ENCODE measurements at places on chromosomes 4 and X. TPM values are rescaled to one million over a fixed set of nuclear protein-coding genes. Genes with fewer than 3 reads are reported as not detected.

DNA sequence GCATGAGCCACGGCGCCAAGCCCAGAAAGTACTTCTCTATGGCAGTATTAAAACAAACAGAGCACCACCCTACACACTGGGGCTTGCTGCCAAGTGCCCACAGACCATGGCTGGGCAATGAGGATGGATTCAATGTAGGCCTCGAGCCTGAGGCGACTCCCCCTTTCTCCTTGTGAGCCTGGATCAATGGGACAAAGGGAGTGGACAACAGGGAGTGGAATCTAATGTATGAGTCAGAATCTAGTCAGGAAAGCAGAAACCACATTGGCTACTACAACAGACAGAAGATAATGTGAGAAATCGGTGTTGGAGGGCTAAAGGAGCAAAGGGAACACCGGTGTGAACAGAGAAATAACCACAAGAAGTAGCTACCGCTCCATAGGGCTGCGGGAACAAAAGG lies 37.7 kb upstream of the OCIAD2 start:
- H3K4me1 ChIP-seq, result no peaks in the 10 kb centered on the region
- no peaks in the 10 kb centered on the region for H3K27me3 ChIP-seq
- no peaks in the 10 kb centered on the region for H3K36me3 ChIP-seq
- H3K4me3 ChIP-seq, result no peak overlapping the region

DNA sequence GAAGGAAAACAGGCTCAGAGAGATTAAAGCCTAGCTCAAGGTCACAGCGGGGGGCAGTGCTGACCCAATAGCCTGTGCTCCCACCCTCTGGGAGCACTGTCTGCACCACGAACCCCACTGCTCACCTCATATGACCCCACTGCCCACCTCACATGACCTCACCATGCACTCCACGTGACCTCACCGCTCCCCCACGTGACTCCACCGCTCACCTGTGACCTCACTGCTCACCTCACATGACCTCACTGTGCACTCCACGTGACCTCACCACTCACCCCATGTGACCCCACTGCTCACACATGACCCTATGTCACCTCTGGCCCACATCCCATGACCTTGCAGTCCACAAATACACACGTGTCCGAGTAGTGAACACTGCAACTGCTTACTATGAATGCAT lies 55.4 kb downstream of the ACOX3 start:
- no peaks in the 10 kb centered on the region for H3K27me3 ChIP-seq
- no peak overlapping the region for H3K27ac ChIP-seq
- H3K4me3 ChIP-seq, result no peak overlapping the region
- peaks cover 41% of the 10 kb centered on the region for H3K36me3 ChIP-seq
- H3K4me1 ChIP-seq, result no peaks in the 10 kb centered on the region
- DNase-seq, result no peak

DNA sequence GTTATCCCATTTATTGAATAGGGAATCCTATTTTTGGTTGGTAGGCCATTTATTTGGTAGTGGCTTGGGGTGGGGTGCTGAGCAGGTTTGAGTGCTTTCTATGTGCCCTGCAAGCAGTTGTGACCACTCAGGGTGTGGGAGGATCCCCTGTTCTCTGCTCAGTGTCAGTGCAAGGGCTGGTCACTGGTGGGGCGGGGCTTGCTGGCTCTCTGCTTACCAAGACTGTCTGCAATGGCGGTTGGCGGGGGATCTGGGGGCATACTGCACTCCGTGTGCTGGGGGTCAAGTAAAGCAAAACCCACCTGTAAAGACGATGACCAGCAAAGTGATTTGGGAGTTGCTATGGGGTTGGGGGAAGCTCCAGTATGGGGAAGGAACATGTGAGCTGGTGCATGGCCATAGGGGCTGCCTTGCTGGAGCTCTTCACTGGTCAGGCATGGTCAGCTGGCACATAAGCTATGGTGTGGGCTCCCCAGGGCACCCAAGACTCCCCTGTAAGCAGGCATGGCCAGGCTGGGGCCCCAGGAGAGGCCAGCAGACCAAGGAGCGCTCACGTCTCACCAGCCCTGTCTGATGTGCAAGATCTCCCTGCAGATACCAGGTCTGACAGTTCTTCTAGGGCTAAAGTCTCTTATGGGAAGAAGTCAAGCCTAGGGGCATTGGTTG lies 83.0 kb upstream of the GRXCR1 start:
- H3K36me3 ChIP-seq, result no peaks in the 10 kb centered on the region
- H3K27ac ChIP-seq, result no peak overlapping the region

DNA sequence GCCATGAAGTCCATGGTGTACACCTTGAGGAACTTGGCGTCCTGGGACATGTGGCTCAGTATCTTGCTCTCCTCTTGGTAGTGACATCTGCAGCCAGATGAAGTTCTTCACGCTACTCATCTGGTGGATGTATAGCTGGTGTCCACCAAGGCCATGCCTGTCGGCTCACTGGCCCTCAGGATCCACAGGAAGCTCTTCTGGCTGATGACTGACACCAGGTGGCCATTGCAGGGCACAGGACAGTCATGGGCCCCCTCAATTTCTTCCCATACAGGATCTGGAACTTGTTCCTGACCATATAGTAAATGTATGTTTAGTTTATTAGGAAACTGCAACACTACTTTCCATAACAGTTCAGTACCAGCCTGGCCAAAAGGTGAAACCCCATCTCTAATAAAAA lies 10.3 kb upstream of the CLCN5 start:
- no peaks in the 10 kb centered on the region for H3K36me3 ChIP-seq
- H3K4me1 ChIP-seq, result no peaks in the 10 kb centered on the region
- no peaks in the 10 kb centered on the region for H3K27me3 ChIP-seq
- no peak overlapping the region for H3K27ac ChIP-seq
- H3K4me3 ChIP-seq, result no peak overlapping the region

DNA sequence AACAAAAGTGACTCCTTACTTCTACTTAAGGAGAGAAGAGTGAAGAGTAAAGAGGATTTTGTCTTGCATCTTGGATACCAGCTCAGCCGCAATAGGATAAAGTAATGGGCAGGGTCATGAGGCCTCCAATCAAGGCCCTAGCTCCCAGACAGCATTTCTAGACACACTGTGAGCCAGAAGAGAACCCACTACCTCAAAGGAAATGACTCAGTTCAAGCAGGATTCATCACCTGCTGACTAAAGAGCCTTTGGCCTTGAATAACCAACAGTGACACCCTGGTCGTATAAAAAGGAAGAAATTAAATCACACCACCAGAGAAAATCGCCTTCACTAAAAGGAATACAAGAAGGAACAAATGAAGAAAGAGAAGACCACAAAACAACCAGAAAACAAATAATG lies 416.1 kb downstream of the PCDH18 start:
- no peak overlapping the region for H3K27ac ChIP-seq
- no peaks in the 10 kb centered on the region for H3K27me3 ChIP-seq
- DNase-seq, result no peak
- no peak overlapping the region for H3K4me3 ChIP-seq

DNA sequence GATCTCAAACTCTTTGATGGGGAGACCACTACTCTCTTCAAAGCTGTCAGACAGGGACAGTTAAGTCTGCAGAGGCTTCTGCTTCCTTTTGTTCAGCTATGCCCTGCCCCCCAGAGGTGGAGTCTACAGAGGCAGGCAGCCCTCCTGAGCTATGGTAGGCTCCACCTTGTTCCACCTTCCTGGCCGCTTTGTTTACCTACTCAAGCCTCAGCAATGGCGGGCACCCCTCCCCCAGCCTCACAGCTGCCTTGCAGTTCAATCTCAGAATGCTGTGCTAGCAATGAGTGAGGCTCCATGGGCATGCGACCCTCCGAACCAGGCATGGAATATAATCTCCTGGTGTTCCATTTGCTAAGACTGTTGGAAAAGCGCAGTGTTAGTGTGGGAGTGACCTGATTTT lies 42.1 kb upstream of the UGT2B10 start:
- H3K4me1 ChIP-seq, result no peaks in the 10 kb centered on the region
- no peaks in the 10 kb centered on the region for H3K27me3 ChIP-seq
- DNase-seq, result no peak
- H3K4me3 ChIP-seq, result no peak overlapping the region
- no peak overlapping the region for H3K27ac ChIP-seq

TXK gene
- total RNA-seq, result 9.1 TPM

- no peak for DNase-seq
- H3K36me3 ChIP-seq, result no peaks in the 10 kb centered on the region
- peak overlapping the region; percentile 39 for H3K4me3 ChIP-seq
Observed at GRCh38 chr4:54231419-54231767, 2.3 kb downstream of the PDGFRA start.

GRCh38 chrX:119501511-119502148 lies 33.4 kb downstream of the SLC25A5 start:
- H3K36me3 ChIP-seq, result no peaks in the 10 kb centered on the region
- H3K4me3 ChIP-seq, result no peak overlapping the region
- DNase-seq, result no peak
- H3K27ac ChIP-seq, result no peak overlapping the region
- peaks cover 5% of the 10 kb centered on the region for H3K4me1 ChIP-seq

ASB12 gene
- 0.46 TPM for total RNA-seq

GRCh38 chr4:67092351-67092750 lies 453.0 kb downstream of the CENPC start:
- no peak overlapping the region for H3K4me3 ChIP-seq
- H3K4me1 ChIP-seq, result no peaks in the 10 kb centered on the region
- H3K27me3 ChIP-seq, result no peaks in the 10 kb centered on the region

DNA sequence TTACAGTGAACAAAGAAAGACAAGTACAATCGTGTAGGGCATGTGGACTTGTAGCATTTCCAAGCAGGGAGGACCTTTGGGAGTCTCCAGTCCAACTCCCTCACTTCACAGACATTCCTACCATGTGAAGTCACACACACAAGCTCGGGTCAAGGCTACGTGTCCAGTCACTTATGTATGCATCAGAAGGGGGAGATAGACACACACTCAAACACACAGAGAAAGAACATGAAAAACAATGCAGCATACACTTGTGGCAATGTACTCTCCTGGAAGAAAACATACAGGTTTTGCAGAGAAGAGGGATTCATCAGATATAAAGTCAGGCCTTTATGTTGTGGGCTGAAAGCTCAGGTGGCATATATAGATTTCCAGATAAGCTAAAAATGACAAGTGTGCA lies 136.1 kb upstream of the MID1 start:
- H3K36me3 ChIP-seq, result no peaks in the 10 kb centered on the region
- peak; percentile 52 for DNase-seq
- H3K4me1 ChIP-seq, result no peaks in the 10 kb centered on the region
- H3K27ac ChIP-seq, result peak overlapping the region; percentile 26
- H3K4me3 ChIP-seq, result no peak overlapping the region
- peaks cover 4% of the 10 kb centered on the region for H3K27me3 ChIP-seq

DNA sequence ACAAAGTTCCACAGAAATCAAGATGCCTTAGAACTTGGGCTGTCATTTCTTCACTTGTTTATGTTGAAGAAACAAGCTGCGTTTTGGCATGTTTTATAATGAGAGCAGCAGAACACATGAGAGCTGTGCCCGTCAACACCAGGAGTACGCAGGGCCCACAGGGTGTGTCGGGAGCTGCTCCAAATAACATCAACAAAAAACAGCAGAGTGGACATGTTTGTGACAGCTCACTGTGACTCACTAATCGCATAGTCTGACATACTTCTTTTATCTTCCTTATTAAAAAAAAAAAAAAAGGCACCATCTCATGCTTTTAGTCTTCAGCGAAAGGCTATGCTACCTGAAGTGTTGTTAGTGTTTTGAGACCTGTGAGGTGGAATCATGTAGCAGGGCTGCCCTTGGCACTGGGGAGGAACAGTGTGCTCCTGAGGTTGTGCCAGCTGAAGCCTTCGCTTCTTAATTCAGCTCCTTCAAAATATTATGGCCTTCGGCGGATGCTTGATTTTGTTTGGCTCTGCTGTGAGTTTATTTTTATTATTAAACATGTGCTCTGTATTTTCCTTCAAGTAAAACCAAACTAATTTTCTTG lies 32.8 kb downstream of the FHDC1 start:
- peak; percentile 63 for DNase-seq
- H3K27me3 ChIP-seq, result no peaks in the 10 kb centered on the region
- H3K4me3 ChIP-seq, result no peak overlapping the region
- H3K4me1 ChIP-seq, result no peaks in the 10 kb centered on the region
- no peak overlapping the region for H3K27ac ChIP-seq

DNA sequence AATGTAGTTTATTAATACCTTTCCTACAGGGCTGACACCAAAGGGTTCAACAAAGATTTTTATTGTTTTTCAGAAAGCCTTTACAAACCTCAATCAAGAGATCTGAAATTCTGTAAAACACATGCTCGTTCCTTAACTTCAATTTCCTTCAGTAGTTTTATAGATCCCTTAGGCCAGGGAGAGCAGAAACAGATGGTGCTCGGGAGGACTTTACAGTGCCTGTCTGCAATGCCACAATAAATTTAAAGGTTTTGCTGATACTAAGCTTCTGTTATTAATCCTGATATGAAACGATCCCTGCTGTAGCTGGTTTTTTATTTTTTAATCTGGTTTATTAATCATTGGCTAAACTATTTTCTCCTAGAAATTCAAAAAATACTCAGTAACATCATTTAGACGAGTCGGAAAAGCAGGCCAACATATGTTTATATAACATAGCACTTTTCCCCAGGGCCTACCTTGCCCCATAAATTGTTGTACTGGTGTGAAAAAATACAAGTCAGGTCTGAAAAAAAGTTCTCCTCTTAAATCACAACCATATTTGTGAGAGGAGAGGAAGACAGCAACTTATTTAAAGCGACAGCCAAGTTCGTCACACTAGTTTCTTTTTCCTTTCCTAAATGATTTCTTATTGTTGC lies 39.8 kb downstream of the SHISA3 start:
- no peaks in the 10 kb centered on the region for H3K27me3 ChIP-seq
- no peak overlapping the region for H3K27ac ChIP-seq
- no peak for DNase-seq
- H3K36me3 ChIP-seq, result no peaks in the 10 kb centered on the region
- no peaks in the 10 kb centered on the region for H3K4me1 ChIP-seq
- no peak overlapping the region for H3K4me3 ChIP-seq

TBX22 gene
- total RNA-seq, result not detected
